ENCODE measurements at places on chromosomes 13 and 19.

GRCh38 chr13:44280456-44280855, 93.2 kb upstream of the SERP2 start:
- DNase-seq: no peak

GRCh38 chr13:71634182-71634581, 232.8 kb downstream of the DACH1 start:
- DNase-seq: no peak

GRCh38 chr19:6700586-6701316, 19.7 kb downstream of the C3 start:
- DNase-seq: no peak

GRCh38 chr19:45217193-45217956, 27.8 kb downstream of the EXOC3L2 start:
- DNase-seq: no peak

GRCh38 chr19:47074621-47075020, 26.2 kb upstream of the TMEM160 start:
- no peak for DNase-seq

- no peak for DNase-seq
Observed at GRCh38 chr13:82729401-82729800, 1152.9 kb downstream of the SLITRK1 start.

GRCh38 chr13:23567906-23568460, 2.2 kb upstream of the TNFRSF19 start:
- no peak for DNase-seq

DNA sequence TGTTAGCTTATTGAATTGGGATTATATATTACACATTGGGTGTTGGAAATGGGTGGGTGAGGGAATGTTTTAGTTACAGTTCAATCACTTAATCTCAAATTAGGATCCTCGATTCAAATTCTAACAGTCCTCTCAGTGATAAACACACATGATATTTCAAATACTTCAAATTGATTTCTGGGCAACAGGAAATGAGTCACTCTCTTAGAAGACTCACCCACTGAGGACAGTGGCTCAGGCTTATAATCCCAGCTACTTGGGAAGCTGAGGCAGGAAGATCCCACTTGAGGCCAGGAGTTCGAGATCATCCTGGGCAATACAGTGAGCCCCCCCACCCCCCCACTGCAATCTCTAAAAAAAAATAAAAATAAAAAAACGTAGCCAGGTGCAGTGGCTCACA, 435.3 kb downstream of the KLF12 start:
- DNase-seq: no peak

GRCh38 chr19:47176627-47177090, 46.0 kb downstream of the SAE1 start:
- peak; percentile 50 for DNase-seq

GRCh38 chr19:49984491-49984890, 23.5 kb upstream of the SIGLEC11 start:
- no peak for DNase-seq

- DNase-seq: no peak
Observed at GRCh38 chr13:66560189-66560588, 669.9 kb downstream of the PCDH9 start.

DNA sequence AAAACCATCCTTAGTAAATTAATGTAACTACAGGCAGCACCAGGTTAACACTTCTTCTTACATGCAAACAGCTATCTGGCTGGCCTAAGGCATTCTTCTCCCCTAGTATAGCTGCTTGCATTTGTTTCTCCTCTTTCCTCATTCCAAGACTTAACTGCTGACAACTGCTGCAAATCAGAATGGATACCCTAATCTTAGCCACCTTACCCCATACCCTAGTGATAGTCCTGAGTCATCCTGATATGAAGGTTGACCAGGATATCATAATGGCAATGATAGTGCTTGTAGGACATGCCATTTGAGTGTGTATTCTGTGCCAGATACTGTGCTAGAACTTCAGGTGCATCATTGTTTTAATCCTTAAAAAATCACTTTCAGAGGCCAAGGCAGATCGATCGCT, 138.2 kb upstream of the MAB21L1 start:
- no peak for DNase-seq

- DNase-seq: no peak
Observed at GRCh38 chr19:9885077-9885552, 50.0 kb downstream of the PIN1 start.

- no peak for DNase-seq
Observed at GRCh38 chr13:51412431-51412830, 40.4 kb downstream of the INTS6 start.

DNA sequence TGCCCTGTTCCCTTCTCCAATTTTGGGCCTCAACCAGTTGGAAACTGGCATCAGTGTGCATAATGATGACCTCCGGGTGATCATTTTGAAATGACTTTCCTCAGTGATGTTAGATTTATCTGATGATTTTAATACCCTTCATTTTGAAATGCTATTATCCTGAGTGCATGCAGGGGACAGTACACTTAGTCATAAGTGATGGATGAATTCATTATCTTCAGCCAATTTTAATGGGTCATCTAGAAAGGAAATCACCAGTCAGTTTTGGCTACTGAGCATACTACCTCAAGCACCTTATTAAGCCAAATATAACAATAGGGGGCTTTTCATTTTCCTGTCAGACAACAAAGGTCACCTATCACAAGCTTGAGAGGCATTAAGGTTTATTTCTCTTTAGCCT, 118.5 kb upstream of the MIR17HG start:
- no peak for DNase-seq

- no peak for DNase-seq
Observed at GRCh38 chr19:4521170-4521887, 3.0 kb upstream of the PLIN4 start.

DNA sequence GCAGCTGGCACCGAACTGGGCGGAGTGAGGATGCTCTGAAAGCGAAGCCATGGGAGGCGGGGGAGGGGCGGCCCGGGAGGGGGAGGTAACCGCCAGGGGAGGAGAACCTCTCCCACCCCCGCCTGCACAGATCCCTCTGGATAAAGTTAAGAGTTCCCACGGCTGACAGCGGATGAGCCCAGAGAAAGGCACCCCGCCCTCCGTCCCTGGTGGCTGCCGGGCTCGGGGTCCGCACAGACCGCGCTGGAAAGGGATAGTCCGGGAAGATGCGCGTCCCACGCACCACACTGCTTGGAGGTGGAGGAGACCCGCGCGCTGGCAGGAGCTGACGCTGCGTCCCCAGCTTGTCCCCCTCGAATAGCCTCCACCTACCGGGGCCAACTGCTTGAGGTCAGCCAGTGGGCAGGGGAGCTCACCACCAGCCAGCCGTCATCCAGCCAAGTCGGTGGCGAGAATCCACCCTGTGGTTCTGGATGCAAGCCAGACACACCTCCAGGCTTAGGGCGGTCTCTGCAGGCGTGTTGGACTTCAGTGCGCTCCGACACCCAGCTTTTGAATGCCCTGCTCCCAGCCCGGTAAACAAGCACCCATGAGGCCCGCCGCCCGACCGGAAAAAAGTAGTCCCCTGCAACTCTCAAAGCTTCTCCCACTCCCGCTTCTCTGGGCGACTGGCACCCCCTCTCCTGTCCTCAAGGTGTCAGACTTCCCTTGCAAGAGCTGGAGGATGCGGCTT, at the start of gene TRPC4:
Gene TRPC4, minus strand, starts transcription at position 17 of the 733 bp plus-strand sequence. CDS start 86,439 bp downstream, outside the sequence.
- DNase-seq: no peak

DNA sequence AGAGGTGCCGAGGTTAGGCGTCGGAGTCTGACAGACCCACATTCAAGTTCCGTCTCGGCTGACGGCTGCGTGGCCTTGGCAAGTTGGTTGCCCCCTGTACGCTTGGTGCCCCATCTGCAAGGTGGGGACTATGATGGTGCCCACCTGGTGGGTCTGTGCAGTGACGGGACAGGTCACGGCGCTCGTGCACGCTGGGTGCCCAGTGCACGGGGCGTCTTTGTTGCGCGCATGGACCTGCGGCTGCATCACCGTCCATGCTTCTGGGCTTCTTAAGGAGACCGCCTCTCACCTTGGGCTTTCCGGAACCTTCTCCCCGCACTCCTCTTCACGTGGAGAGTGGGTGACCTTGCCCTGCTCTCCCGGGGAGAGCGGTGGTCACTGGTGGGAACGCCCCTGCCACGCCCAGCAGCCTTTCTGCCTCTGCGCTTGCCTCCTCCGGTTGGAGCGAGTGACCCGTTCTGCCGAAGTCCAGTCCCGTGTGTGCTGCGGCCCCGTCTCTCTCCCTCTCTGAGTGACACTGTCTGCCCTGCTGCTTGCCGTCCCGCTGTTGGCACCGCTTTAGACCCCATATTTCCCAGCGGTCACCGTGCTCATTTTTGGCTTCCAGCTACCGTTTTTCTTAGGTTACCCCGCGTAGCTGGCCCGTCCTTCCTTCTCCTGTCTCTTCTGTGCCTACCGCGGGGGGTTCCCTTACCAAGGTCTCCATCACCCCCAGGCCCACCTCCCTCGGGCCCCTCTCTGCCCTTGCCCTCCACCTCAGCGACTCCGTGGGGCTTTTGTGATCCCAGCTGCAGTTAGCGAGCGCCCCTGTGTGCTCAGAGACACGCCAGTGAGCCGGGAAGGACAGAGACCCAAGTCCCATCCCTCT, 6.4 kb downstream of the ATP11A start:
- DNase-seq: no peak

GRCh38 chr19:32862741-32863140, 6.8 kb downstream of the SLC7A9 start:
- no peak for DNase-seq

DNA sequence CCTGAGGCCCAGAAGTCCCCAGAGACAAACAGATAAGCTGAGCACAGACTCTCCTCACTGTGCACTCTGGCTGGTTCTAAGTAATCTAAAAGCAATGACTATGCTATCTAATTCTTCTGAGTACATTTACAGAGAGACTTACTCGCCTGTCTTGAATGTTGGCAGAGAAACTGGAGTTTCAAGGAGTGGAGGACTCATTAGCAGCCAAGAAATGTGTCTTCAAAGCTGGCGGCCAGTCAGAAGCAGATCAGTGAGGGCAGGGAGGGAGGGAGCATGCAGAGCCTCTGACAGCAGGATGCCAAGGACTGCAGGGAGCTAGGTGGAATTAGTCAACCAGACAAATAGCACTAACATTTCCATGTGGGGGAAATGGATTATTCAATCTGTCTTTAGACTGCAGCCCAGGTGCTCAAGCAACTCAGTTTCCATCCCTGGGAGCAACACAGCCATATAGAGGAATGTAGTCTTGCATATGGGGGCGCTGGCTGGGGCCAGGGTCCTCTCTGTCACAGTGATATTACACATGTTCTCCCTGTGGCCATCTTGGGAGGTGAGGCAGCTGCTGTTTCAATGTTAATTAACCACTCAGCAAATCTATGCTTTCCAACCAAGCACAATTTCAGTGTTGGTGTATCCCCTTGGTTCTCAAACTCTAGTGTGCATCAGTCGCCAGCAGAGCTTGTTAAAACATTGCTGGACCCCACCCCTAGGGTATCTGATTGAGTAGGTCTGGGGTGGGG, 97.9 kb downstream of the CCNA1 start:
- no peak for DNase-seq

DNA sequence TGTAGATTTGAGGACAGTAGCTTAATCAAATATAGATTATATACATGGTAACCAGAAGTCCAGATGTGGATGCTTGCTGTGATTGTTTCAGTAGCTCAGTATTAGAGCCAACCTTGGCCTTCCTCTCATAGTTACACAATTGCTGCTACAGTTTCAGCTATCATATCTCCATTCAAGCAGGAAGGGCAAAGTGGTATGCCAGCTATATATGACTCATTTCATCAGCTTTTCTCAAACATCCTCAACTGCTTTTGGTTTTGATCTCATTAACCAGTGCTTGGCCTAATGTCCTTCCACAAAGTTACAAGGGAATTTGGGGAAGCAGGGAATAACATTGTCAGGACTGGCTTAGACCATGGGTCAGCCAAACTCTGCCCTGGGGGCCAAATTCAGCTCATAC, 73.0 kb upstream of the MAB21L1 start:
- DNase-seq: no peak

DNA sequence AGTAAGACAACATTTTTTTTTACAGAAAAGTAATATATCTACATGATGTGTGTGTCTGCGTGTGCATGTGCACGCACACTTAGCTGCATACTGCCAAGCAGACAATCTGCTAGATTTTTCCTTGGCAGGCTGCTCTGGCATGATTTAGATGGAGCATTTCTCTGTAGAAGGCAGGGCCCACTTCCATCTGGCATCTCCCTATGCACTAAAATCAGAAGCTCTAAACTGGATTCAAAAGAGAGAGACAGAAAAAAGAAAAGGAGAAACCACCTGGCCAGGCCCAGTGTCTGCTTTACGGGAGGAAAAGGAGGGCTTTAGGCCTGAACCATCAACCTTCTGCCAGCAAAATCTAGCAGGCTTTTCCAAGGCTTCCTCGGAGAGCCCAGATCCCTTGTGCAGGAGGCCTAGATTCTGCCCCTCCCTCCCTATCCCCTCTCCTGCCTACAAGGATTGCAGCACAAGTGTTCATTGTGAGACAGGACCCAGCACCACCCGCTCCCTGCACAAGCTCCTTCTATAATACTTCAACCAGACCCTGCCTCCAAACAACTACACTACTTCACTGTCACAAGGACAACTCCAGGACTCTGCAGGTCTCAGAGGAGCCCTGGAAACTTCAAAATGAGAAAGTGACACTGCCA, 99.3 kb downstream of the DOCK9 start:
- DNase-seq: no peak

All from activated T-cell treated with anti-CD3 and anti-CD28 coated beads, Interleukin-2, amount 50 U/mL, for 1 hour (primary cell).